Tibial artery (tissue), 4 donors: ENCODE measurements at places on chromosomes 6 and 20.

DNA sequence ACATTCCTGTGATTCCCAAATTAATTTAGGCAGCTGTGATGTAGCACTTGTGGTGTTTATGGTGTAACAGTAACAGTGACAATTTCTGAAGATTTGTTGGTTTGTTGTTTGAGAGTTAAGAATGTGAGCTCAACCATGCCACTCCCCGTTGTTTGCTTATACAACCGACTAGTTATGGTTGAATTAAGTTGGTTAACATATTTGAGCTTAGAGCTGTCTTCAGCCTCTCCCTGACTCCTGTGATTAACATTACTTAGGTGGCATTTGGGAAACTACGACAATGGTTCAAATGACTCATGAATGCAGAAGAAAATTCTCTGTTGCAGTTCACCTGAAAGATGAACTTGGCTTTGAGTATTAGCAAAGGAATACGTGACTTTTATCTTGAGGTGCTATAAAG lies 35.9 kb upstream of the PRL start:
- H3K4me3 ChIP-seq, result no peak overlapping the region
- H3K4me1 ChIP-seq, result no peaks in the 10 kb centered on the region
- DNase-seq, result no peak
- no peak overlapping the region for H3K27ac ChIP-seq
- no peaks in the 10 kb centered on the region for H3K27me3 ChIP-seq

DNA sequence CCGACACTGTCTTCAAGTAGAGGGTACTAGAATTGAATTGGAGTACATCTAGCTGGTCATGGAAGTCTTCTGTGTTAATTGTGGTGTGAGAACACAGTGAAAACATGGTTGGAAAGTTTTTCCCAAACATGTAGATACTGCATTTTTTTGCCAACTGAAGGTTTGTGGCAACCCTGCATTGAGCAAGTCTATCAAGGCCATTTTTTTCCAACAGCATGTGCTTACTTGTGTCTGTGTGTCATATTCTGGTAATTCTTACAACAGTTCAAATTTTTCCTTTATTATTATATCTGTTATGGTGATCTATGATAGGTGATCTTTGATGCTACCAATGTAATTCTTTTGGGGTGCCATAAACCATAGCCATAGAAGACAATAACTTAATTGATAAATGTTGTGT lies 147.0 kb downstream of the MYB start:
- DNase-seq, result no peak
- no peaks in the 10 kb centered on the region for H3K27me3 ChIP-seq
- H3K27ac ChIP-seq, result no peak overlapping the region
- no peaks in the 10 kb centered on the region for H3K4me1 ChIP-seq
- H3K36me3 ChIP-seq, result peaks cover 6% of the 10 kb centered on the region

DNA sequence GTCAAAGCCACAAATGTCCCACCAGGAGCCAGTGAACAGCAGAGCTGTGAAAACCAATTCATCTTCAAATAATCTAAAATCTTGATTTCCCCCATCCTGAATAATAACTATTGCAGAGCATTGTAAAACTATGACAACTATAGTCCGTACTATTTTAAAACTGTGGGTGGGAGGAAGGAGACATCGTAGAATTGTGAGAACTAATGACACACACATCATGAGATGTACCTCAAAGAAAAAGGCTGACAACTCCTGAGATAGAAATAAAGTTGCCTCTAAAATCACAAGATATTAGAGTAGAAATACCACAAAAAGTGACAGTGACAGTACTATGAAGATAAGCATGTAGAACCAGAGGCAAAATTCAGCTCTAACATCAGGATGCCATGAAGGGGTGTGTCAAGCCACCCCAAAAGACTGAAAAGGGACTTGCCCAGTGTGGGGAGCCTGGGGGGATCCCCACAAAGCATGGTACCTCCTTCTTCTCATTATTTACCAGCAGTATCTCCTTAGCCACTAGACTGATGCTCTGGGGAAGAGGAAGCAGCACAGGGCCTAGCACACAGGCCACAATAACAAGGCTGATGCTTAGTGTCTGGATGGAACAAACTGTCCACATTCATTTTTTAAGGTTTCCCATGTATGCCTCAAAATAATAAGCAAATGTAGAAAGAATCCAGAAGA lies 13.4 kb downstream of the NAPB start:
- H3K27me3 ChIP-seq, result no peaks in the 10 kb centered on the region
- no peak for DNase-seq
- no peaks in the 10 kb centered on the region for H3K4me1 ChIP-seq
- no peak overlapping the region for H3K27ac ChIP-seq
- H3K36me3 ChIP-seq, result no peaks in the 10 kb centered on the region

- H3K4me3 ChIP-seq, result no peak overlapping the region
- H3K27ac ChIP-seq, result no peak overlapping the region
- no peaks in the 10 kb centered on the region for H3K36me3 ChIP-seq
Observed at GRCh38 chr6:6984585-6985366, 123.0 kb upstream of the RREB1 start.

GRCh38 chr20:24746351-24746685 lies 202.8 kb upstream of the CST7 start:
- no peaks in the 10 kb centered on the region for H3K27me3 ChIP-seq
- H3K27ac ChIP-seq, result no peak overlapping the region
- H3K36me3 ChIP-seq, result no peaks in the 10 kb centered on the region
- H3K4me3 ChIP-seq, result no peak overlapping the region
- DNase-seq, result peak; percentile 65

GRCh38 chr20:45905505-45906079 lies 6.4 kb downstream of the PLTP start:
- H3K36me3 ChIP-seq, result no peaks in the 10 kb centered on the region
- no peaks in the 10 kb centered on the region for H3K4me1 ChIP-seq
- no peak for DNase-seq
- no peak overlapping the region for H3K27ac ChIP-seq
- no peaks in the 10 kb centered on the region for H3K27me3 ChIP-seq
- no peak overlapping the region for H3K4me3 ChIP-seq

GRCh38 chr6:33772082-33772830 lies 16.7 kb downstream of the LEMD2 start:
- peak overlapping the region; percentile 31 for H3K4me3 ChIP-seq
- H3K36me3 ChIP-seq, result peaks cover 52% of the 10 kb centered on the region
- H3K27me3 ChIP-seq, result no peaks in the 10 kb centered on the region

GRCh38 chr20:1323830-1324597 lies 4.9 kb downstream of the SDCBP2 start:
- H3K4me1 ChIP-seq, result no peaks in the 10 kb centered on the region
- no peaks in the 10 kb centered on the region for H3K36me3 ChIP-seq
- H3K27ac ChIP-seq, result no peak overlapping the region
- no peak overlapping the region for H3K4me3 ChIP-seq

DNA sequence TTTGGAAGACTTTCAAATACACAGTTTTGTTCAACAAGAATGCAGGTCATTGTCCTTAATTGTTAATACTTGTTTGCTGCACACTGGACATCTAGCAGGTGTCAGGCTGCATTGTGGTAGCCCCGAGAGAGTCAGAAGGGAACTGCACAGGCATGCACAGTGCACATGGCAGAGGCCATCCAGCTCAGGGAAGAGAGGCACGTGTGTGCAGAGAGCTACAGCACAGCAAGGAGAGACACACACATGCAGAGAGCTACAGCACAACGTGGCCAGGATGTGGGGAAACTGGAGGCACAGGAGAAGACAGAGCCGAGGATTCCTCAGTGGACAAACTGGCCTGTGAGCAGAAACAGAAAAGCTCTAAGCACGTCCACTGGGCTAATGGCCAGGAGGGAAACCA lies 272.0 kb downstream of the SMOC2 start:
- peaks cover 10% of the 10 kb centered on the region for H3K4me1 ChIP-seq
- no peak for DNase-seq
- no peaks in the 10 kb centered on the region for H3K36me3 ChIP-seq
- H3K27ac ChIP-seq, result no peak overlapping the region
- no peaks in the 10 kb centered on the region for H3K27me3 ChIP-seq
- no peak overlapping the region for H3K4me3 ChIP-seq

- no peak overlapping the region for H3K4me3 ChIP-seq
- H3K27me3 ChIP-seq, result no peaks in the 10 kb centered on the region
Observed at GRCh38 chr6:121760745-121761144, 325.3 kb downstream of the GJA1 start.

GRCh38 chr20:42441864-42442331 lies 747.8 kb downstream of the PTPRT start:
- H3K27me3 ChIP-seq, result no peaks in the 10 kb centered on the region
- no peak overlapping the region for H3K27ac ChIP-seq
- no peak overlapping the region for H3K4me3 ChIP-seq
- H3K36me3 ChIP-seq, result no peaks in the 10 kb centered on the region
- DNase-seq, result no peak

DNA sequence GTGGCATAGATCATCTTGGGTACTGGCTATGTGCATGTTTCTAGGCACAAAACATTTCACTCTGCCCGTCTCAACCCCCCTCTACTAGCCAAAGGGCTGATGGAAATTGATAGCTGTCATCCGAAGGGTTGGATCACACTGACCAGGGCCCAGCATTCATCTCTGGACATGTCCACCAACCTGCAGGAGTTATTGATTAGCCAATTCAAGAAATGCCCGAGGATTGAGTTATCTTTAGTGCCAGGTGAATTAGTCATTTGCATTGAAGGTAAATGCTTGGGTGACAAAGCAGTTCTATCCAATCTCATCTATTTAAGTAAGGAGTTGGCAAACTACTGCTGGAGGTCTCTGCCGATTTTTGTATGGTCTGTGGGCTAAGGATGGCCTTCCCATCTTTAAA lies 80.1 kb downstream of the CD164 start:
- peak overlapping the region; percentile 85 for H3K27ac ChIP-seq
- DNase-seq, result no peak
- H3K36me3 ChIP-seq, result no peaks in the 10 kb centered on the region
- H3K4me1 ChIP-seq, result peaks cover 43% of the 10 kb centered on the region

DNA sequence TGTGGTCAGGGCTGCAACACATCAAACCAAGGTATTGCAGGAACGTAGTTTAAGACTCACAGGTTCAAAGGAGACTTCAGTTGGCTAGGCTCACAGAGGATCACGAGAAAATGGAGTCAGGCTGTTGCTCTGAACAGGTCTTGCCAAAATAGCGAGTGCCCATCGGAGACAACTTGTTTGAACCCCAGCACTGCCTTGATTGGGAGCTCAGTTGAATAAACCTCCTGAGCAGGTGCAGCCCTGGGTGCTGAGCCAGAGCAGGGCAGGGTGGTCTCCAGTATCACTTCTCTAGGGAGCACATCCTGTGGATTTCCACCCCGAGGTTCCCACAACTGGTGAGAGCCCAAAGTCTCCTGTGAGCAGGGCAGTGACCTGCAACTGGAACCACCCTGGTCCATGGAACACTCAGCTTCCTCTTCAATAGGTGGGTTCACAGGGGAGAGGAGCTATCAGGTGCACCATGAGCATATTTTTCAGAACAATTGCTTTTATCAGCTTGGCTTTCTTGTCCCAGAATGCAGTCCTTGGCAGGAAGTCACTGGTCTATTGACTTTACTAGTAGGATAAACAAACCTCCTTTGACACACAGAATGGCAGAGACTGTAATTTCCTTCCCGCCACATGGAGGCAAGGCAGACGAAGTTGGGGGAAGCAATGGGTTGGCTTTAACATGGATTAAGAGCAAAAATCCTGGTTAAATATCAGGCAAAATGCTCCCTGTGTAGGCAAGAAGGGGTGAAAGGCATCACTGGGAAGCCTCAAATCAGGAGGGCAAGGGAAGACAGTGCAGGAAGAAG lies 267.7 kb upstream of the FOXQ1 start:
- H3K27me3 ChIP-seq, result no peaks in the 10 kb centered on the region
- H3K36me3 ChIP-seq, result no peaks in the 10 kb centered on the region
- H3K4me1 ChIP-seq, result no peaks in the 10 kb centered on the region
- no peak for DNase-seq

GRCh38 chr6:5986861-5987260 lies 19.9 kb downstream of the NRN1 start:
- no peaks in the 10 kb centered on the region for H3K36me3 ChIP-seq
- no peaks in the 10 kb centered on the region for H3K4me1 ChIP-seq
- no peak overlapping the region for H3K4me3 ChIP-seq
- no peak for DNase-seq
